Cardiac muscle cell (in vitro differentiated cells and primary cell): ENCODE measurements at places on chromosomes 4 and X. TPM values are rescaled to one million over a fixed set of nuclear protein-coding genes. Genes with fewer than 3 reads are reported as not detected.

Gene HERC6
- total RNA-seq = 11.5 and 18.5 TPM in 2 replicates

Gene RENBP
- 5.7 and 12.4 TPM in 2 replicates for total RNA-seq

Gene CPZ
- 5.6 and 12.0 TPM in 2 replicates for total RNA-seq

Gene FGD1
- 18.7 and 28.8 TPM in 2 replicates for total RNA-seq
